Esophagus mucosa (tissue), 1 donor: ENCODE measurements at places on chromosomes 3 and 15.

- ATAC-seq, result no peak
Measured at GRCh38 chr3:70990185-70990584, 593.3 kb downstream of the FOXP1 start.

- no peak for ATAC-seq
Measured at GRCh38 chr15:35040339-35041255, 44.5 kb downstream of the NANOGP8 start.

DNA sequence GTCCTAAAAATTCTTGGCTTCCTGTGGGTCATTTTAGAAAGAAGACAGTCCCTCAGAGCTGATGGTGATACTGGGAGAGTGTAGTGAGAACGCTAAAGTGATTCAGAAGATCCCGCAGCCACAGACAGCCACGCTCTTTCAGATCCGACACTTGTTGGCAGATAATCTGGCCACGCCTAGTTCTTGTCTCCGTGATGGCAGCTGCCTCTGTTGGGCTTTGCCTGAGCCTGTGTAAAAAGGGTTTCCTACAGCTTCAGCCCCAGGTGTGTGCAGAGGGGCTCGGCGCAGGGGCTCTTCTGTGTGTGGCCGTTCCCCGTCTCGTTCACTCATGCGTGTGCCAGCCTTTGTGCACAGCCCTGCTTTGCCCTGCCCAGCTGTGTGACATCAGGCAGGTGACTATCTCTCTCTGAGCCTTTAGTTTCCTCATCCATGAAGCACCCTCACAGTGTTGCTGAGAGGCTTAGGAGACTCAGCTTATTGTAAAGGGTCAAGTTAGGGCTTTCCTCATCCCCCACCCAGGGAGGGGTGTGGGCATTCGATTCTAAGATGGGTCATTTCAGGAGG, 6.3 kb downstream of the IRAK2 start:
- peak; percentile 78 for ATAC-seq

- ATAC-seq, result peak; percentile 31
Measured at GRCh38 chr15:75891895-75892294, 11.8 kb upstream of the FBXO22 start.
